Psoas muscle (tissue), 8 donors: ENCODE measurements at places on chromosomes 13 and 19. TPM values are rescaled to one million over a fixed set of nuclear protein-coding genes. Genes with fewer than 3 reads are reported as not detected.

- peaks cover 13% of the 10 kb centered on the region for H3K4me1 ChIP-seq
- no peak overlapping the region for H3K4me3 ChIP-seq
- no peak overlapping the region for H3K27ac ChIP-seq
- no peak for DNase-seq
Measured at GRCh38 chr19:5001615-5002014, 32.7 kb downstream of the KDM4B start.

DNA sequence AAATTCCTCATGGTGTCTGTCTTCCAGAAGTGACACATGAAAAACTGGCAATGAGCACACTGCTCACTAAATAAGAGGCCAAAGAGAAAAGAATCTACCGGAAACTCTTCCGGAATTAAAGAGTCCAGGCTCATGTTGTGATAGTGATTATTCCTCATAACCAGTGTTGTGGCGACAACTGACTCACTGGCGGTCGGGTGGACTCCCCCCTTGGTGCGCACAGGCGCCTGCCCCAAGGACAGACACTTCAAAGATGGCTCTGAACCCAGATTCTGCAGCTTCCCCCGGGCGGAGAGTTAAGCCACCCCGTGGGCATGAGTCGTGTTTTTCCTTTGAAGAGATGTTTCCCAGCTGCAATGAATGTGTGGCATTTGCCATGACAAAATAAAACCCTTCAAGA lies 10.3 kb downstream of the IL17D start:
- peak overlapping the region; percentile 65 for H3K4me3 ChIP-seq
- no peaks in the 10 kb centered on the region for H3K36me3 ChIP-seq
- H3K27me3 ChIP-seq: no peaks in the 10 kb centered on the region
- H3K4me1 ChIP-seq: no peaks in the 10 kb centered on the region

Gene SMIM17
- not detected for total RNA-seq

Gene RNF225
- not detected for total RNA-seq

Gene C19orf12
- total RNA-seq: 93.3 TPM
